ENCODE measurements at places on chromosomes 6 and 20.

DNA sequence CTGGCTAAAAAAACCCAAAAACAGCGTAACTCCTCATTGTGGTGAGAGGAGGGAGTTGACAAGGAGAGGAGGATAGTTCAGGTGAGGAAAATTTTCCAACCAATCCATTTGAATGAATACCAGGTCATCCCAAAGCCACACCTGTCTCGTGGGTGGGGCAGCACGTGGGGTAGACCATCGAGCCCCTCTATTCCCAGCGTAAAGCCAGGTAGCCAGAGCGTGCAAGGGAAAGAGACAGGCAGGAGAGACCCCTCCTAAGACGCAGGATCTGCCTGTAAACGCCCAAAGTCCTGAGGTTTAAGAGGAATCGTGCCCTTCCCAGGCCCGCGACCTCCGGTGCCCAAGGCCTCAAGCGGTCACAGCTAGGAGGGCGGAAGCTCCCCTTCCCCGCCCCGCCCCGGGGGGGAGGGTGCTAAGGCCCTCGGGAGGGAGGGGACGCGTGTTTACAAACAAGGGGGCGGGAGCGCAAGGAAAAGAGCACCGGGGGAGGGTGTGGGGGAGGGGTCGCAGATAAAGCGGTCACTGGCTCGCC lies 712 bp downstream of the RXRB start:
- DNase-seq = no peak

DNA sequence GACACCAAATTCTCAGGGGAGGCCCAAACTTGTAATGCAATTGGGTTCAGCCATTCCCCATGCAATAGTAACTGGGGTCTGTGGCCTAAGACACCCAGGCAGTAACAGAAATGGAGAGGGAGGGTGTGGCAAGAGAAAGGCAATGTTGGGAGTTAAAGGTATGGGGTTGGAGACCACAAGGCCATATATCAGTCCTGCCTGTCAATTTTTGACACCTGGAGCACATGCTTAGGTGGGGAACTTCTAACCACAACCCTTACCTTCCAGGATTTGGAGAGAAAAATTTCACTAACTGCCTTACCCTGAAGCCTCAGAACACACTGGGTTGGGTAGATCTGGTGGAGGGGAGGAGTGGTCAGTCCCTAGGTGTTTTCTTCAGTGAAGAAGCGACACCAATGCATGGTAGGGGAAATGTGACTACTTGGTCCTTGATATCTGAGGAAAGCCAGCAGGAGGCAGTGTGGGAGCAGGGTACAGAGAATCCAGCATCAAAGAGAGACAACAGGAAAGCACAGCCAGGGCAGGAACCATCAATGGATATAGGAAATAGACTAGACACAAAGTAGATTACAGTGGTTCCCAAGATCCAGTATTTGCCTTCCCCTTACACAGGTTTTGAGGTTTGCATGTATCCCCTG lies 6.8 kb upstream of the USP49 start:
- peak; percentile 67 for DNase-seq

- DNase-seq = no peak
Observed at GRCh38 chr6:47653706-47654105, 44.7 kb upstream of the ADGRF4 start.

- no peak for DNase-seq
Observed at GRCh38 chr6:130896249-130896648, 69.0 kb downstream of the SMLR1 start.

GRCh38 chr20:16040742-16041141 lies 532.5 kb downstream of the KIF16B start:
- no peak for DNase-seq

GRCh38 chr6:79672631-79673111 lies 41.5 kb downstream of the SH3BGRL2 start:
- DNase-seq = no peak

GRCh38 chr6:154134471-154135147 lies 95.6 kb downstream of the OPRM1 start:
- DNase-seq = no peak

DNA sequence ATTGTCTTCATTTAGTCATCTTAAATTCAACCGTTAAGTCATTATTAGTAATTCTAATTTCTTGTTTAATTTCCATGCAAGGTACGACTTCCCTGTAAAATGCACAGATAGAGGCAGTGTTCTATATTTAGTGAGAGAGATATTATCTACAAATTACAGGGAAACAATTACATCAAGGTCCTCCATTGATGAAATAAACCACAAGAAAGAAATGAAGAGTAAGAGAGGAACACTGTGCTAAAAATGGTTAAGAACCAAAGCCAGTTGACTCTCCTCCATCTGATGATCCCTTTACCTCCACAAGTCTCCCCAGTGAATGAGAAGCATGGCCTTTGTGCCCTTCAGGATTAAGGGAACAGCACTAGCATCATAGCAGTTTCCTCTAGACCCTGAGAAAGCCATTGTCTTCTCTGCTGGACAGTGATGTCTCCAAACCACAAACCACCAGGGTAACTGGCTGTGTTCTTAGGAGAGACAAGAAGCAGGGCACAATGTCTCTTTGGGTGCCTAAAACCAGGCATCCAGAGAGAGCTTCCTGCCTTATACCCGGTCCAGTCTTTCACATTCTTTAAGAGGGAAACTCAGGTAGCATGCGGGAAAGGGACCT lies 38.1 kb downstream of the IRF4 start:
- DNase-seq = no peak

DNA sequence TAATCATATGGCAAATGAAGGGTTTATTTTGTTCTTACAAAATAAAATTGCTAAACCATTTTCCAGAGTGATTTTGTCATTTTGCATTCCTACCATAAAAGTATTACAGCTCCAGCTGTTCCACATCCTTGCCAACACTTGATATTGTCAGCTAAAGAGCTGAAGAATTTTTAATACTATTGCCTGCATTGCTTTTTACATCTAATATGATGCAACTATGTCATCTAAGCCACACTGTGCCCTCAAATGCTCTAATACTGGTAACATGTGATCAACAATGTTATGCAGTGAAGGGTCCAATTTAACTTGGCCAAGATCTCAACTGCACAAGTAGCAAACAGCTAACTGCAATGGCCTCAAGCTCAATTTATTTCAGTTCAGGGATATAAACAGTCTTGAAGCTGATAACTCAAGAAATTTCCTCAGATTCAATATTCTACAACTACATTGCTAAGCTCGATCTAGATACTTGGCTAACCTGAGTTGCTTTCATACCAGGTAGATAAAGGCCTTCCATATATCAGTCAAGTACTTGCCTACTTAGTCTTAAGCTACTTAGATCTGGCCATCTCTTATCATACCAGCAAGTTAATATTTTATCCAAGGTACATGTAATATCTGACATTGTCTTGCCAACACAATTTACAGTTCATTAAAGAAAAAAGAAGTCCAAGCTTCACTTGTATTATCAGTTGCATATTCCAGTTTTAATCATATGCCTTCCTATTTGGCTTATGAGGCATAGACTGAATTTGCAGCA lies 17.0 kb downstream of the AKIRIN2 start:
- DNase-seq = no peak

- DNase-seq = no peak
Observed at GRCh38 chr6:53834132-53834531, 39.3 kb downstream of the LRRC1 start.

GRCh38 chr6:139153855-139154254 lies 19.0 kb downstream of the HECA start:
- no peak for DNase-seq

GRCh38 chr20:8842525-8842924 lies 226.4 kb upstream of the PLCB4 start:
- no peak for DNase-seq

DNA sequence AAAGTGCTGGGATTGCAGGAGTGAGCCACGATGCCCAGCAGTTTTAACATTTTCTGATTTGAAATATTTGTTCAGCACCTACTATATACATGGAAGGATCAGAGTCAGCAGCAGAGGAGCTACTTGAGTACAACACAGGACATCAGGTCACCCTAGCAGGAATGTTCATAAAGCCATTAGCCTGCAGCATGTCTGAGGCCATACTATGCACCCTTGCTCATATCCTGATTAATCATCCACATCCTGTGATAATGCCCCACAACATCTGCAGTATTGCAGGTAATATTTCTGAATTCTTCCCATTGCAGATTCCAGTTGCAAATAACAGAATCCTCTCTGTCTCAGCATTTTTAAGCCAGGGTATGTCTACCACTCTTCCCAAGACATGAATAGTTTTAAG lies 171.0 kb upstream of the PRND start:
- DNase-seq = no peak

GRCh38 chr6:129647044-129647443 lies 62.9 kb downstream of the ARHGAP18 start:
- no peak for DNase-seq

DNA sequence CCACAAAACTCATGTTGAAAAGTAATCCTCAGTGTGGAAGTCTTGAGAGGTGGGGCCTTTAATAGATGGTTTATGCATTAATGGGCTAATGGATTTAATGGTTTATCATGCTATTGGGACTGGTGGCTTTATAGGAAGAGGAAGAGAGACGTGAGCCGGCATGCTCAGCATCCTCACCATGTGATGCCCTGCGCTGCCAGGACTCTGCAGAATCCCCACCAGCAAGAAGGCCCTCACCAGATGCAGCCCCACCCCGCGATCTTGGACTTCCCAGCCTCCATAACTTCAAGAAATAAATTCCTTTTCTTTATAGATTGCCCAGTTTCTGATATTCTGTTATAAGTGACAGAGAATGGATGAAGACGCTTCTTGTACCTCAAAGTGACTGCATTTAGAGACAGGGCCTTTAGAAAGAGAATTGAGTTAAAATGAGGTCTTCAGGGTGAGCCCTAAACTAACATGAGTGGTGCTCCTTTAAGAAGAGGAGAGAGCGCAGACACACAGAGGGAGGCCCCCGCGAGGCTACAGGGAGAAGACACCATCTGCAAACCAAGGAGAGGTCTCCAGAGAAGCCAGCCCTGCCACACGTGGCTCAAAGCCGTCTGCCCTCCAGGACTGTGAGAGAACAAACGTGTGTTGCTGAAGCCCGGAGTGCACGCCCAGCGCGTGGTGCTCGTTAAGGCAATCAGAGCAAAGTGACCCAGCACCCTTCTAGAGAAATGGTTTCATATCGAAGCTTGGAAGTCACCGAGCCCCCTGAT lies 56.9 kb downstream of the IRF4 start:
- no peak for DNase-seq

- no peak for DNase-seq
Observed at GRCh38 chr6:168004023-168004422, 6.6 kb downstream of the KIF25 start.

DNA sequence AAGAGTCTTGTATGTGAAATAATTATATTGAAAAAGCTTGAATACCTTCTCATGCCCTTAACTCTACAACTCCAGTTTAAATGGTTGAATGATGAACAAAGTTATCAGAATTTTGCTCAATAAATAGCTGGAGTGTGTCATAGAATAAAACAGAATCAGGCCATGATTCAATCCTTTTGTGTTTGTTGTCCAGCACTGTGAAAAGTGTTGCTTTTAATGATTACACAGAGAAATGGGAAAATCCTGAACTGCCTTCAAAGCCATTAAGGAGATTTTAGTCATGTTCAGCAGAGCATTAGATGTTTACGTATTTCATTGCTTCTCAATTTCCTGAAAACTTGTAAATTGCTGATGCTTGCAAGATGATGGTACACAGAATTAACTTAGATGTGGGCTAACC lies 262.9 kb upstream of the BTBD3 start:
- DNase-seq = no peak

DNA sequence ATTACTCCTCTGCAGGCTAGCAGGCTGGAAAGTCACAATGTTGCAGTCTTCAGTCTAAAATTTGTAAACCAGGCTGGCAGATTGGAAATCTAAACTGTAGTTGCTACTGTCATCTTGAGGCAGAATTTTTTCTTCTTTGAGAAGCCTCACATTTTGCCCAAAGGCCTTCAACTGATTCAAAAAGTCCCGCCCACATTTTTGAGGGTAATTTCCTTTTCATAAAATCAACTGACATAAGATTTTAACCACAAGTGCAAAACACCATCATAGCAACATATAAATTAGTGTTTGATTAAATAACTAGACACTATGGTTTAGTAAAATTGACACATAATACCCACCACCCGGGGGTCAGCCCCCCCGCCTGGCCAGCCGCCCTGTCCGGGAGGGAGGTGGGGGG lies 28.4 kb downstream of the HLA-C start:
- DNase-seq = no peak

GRCh38 chr20:58646257-58646656 lies 4.8 kb upstream of the STX16 start:
- no peak for DNase-seq

GRCh38 chr20:36856691-36857635 lies 19.0 kb upstream of the TLDC2 start:
- DNase-seq = no peak

Measured in stimulated activated effector memory CD8-positive, alpha-beta T cell treated with anti-CD3 and anti-CD28 coated beads, Interleukin-12 subunit alpha, Interleukin-12 subunit beta, amount 100 ng/mL, for 72 hours (primary cell).